ENCODE measurements at places on chromosomes 6 and 20. TPM values are rescaled to one million over a fixed set of nuclear protein-coding genes. Genes with fewer than 3 reads are reported as not detected.

Gene LHFPL5
- not detected for polyA plus RNA-seq

DNA sequence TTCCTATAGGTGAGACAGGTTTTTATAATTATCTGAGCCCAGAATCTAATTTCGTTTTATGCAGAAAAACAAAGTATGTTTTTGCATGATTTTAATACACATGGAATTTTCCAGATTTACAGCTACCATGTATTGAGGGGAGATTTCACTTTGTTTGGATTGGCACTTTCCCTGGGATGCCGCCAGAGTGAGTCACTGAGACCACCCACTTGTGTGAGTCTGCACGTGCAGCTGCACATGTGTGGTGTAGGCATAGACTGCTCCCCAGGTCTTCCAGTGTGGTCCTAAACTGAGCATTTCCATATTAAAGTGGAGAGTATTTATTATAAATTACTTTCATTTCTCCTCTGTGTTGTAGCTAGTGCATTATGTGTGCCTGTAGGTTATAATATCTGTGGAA, 186.8 kb downstream of the UBE3D start:
- no peaks in the 10 kb centered on the region for H3K36me3 ChIP-seq
- H3K4me3 ChIP-seq: no peak overlapping the region
- H3K4me1 ChIP-seq: no peaks in the 10 kb centered on the region
- DNase-seq: no peak

Gene FLRT3
- not detected for polyA plus RNA-seq

Gene CPNE5
- polyA plus RNA-seq: 0.52 TPM

Gene ZBTB12
- not detected for polyA plus RNA-seq

- DNase-seq: no peak
- H3K36me3 ChIP-seq: no peaks in the 10 kb centered on the region
- no peak overlapping the region for H3K4me3 ChIP-seq
- H3K27ac ChIP-seq: no peak overlapping the region
- H3K27me3 ChIP-seq: peaks cover 2% of the 10 kb centered on the region
Observed at GRCh38 chr20:61397146-61397545, 145.1 kb downstream of the CDH4 start.

DNA sequence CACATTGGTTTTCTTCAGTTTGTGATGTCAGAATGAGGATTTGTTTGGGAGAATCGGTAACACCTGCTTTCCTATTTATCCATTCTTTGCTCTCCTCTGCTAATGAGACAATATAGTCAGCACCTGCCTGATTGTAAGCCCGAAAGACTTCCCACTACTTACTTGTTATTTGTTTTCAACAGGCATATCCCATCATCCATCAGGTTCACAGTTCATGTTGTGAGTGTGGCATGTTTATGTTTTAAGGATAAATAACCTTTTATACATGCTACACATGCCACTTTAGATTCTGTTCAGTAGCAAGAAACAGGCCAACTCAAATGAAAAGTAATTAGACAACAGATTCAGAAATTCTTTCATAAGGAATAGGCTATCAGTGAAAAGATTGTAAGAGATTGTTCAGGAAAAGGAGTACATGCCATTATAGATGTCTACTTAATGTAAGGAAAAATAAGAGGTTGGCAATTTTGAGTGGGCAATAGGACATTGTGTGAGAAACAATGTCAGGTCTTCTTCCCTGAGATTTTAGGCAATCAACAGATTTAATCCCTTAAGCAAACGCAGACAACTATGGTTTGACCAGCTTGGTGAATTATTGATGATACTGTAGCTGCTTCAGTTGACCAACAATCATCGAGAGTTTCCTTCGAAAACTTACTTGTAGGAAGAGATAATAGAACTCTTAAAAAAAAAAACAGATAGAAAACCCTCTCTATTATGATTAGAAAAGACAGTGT, 7.9 kb upstream of the GPRC6A start:
- DNase-seq: no peak
- H3K36me3 ChIP-seq: no peaks in the 10 kb centered on the region
- H3K4me3 ChIP-seq: no peak overlapping the region

DNA sequence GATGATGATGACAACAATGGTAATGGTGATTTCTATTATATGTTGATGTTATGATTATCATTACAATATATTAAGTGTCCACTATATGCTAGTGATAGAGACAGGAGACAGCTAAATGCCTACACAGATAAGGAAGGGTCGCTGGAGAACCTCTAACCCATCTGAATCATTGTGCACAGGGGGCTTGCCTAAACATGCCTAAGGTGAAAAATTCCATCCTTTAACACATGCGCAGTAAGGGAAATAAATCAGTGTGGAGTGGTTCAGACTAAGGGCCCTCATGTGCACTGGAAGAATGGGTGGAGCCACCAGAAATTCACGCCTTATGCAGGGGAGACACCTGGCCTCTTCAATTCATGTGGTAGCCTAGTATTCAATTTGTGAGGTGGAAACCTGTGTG, 120.4 kb downstream of the TPBG start:
- peaks cover 5% of the 10 kb centered on the region for H3K36me3 ChIP-seq
- H3K4me1 ChIP-seq: no peaks in the 10 kb centered on the region
- no peak overlapping the region for H3K4me3 ChIP-seq
- no peak for DNase-seq
- H3K27ac ChIP-seq: no peak overlapping the region

DNA sequence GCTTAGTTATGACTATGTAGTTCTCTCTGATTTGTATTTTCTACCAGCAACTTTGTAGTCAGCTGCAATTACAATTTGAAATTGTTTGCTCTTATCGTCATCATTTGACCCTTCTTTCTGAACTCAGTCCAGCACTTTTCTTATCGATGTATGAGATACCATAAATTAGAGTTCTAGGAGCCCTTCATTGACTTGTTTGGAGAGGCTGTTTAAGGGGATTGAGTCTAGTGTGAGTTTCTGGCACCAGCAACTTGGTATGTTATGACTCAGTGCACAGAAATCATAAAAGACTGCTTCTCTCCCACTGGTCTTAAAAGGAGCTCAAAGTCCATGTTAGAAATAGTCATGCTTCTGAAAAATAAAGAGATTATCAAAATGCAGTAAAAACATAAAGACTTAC, 190.3 kb downstream of the TENT5A start:
- H3K27me3 ChIP-seq: no peaks in the 10 kb centered on the region
- no peak overlapping the region for H3K4me3 ChIP-seq
- DNase-seq: no peak
- no peaks in the 10 kb centered on the region for H3K4me1 ChIP-seq
- no peaks in the 10 kb centered on the region for H3K36me3 ChIP-seq
- H3K27ac ChIP-seq: no peak overlapping the region

Gene ADAM33
- polyA plus RNA-seq: not detected

Gene MAPK13
- 35.2 TPM for polyA plus RNA-seq

DNA sequence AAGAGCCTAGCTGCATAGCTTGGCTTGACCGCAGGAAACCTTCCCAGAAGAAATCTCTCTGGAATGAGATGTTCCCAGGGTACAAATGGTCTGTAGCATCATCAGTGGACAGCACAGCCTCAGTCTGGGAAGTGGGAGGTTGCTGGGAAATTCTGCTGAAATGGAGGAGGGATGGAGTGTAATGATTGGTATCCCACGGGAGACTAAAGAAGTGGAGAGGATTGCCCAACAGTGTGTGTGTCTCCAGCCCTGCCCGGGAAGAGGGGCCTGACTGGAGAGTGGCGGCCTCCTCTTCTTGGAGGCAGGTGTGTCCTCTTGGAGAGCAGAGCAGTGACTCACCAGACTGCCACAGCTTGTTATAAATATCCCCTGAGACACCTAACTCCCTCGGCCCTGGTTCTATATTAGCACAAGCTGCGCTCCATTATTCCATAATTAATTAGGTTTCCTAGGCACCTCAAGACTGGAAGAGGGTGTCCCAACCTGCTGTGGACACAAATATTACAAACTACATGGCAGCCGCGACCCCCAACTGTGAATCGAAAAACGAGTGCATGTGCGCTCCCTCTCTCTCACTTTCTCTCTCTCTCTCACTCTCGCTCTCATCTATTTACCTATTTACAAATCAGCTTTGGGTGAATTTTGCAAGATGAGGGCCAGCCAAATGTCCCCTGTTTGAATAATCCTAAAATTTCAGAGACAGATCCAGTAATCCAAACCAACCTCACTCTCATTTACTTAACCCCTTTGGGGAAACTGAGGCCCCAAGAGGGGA, 68.8 kb downstream of the FGD2 start:
- no peak for DNase-seq
- no peaks in the 10 kb centered on the region for H3K36me3 ChIP-seq
- H3K27me3 ChIP-seq: peaks cover 3% of the 10 kb centered on the region
- H3K4me3 ChIP-seq: no peak overlapping the region
- peaks cover 35% of the 10 kb centered on the region for H3K4me1 ChIP-seq

DNA sequence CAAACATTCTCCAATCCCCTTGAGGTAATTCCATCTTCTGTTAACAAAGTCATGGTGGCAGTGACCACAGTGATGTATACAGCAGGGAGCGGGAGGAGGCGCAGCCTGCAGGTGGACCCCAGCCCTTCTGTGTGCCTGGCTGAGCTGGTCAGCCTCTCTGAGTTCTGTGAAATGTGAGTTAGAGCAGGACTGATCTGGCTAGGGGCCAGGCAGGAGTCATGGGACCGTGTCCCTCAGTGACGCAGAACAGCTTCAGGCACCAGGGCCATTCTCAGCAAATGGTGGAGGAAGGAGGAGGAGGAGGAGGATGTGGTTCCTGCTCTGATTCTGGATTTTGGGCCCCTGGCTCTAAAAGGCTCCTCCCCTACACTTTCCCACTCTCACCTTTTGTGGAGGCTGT, 6.9 kb downstream of the PHACTR3 start:
- H3K27me3 ChIP-seq: peaks cover 7% of the 10 kb centered on the region
- no peak overlapping the region for H3K4me3 ChIP-seq
- no peak for DNase-seq

GRCh38 chr20:3785240-3786125, 1.1 kb downstream of the CENPB start:
- peak overlapping the region; percentile 75 for H3K27ac ChIP-seq
- peaks cover 50% of the 10 kb centered on the region for H3K4me1 ChIP-seq
- H3K4me3 ChIP-seq: no peak overlapping the region
- H3K27me3 ChIP-seq: peaks cover 2% of the 10 kb centered on the region
- H3K36me3 ChIP-seq: no peaks in the 10 kb centered on the region

Gene PDE7B
- not detected for polyA plus RNA-seq

DNA sequence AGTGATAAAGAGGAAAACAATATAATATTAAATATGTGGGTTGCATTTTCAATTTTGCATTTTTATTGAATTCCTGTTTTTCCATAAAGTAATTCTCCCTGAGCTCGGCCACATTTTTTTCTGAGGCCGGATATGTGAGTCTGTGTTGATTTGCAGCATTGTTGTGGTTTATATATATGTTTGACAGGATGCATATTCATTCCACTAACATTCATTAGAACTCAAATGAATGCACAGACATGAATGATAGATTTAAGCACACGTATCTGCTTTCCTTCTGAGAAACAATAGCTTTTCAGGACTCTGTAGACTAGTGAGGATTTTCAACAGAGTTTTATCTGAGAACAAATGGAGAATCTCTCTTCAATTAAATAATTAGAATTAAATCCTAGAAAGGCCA, 10.6 kb upstream of the EXOC2 start:
- no peaks in the 10 kb centered on the region for H3K36me3 ChIP-seq
- no peak overlapping the region for H3K4me3 ChIP-seq
- DNase-seq: no peak
- H3K27ac ChIP-seq: no peak overlapping the region
- peaks cover 8% of the 10 kb centered on the region for H3K27me3 ChIP-seq

- H3K36me3 ChIP-seq: no peaks in the 10 kb centered on the region
- no peak overlapping the region for H3K4me3 ChIP-seq
- peaks cover 7% of the 10 kb centered on the region for H3K4me1 ChIP-seq
- no peak for DNase-seq
- H3K27ac ChIP-seq: no peak overlapping the region
Observed at GRCh38 chr6:5462856-5463255, 201.5 kb downstream of the FARS2 start.

Gene ADGRG6
- polyA plus RNA-seq: 0.47 TPM

GRCh38 chr6:116404696-116405095, 33.9 kb downstream of the DSE start:
- H3K4me3 ChIP-seq: no peak overlapping the region
- no peaks in the 10 kb centered on the region for H3K4me1 ChIP-seq
- no peak for DNase-seq

GRCh38 chr20:22776369-22776768, 192.0 kb upstream of the FOXA2 start:
- no peak for DNase-seq
- H3K27me3 ChIP-seq: peaks cover 9% of the 10 kb centered on the region
- no peak overlapping the region for H3K27ac ChIP-seq
- no peak overlapping the region for H3K4me3 ChIP-seq
- no peaks in the 10 kb centered on the region for H3K36me3 ChIP-seq

GRCh38 chr6:52735071-52735470, 28.2 kb downstream of the GSTA2 start:
- no peak overlapping the region for H3K27ac ChIP-seq
- H3K27me3 ChIP-seq: peaks cover 7% of the 10 kb centered on the region
- DNase-seq: no peak
- no peak overlapping the region for H3K4me3 ChIP-seq
- H3K36me3 ChIP-seq: no peaks in the 10 kb centered on the region
- H3K4me1 ChIP-seq: no peaks in the 10 kb centered on the region

DNA sequence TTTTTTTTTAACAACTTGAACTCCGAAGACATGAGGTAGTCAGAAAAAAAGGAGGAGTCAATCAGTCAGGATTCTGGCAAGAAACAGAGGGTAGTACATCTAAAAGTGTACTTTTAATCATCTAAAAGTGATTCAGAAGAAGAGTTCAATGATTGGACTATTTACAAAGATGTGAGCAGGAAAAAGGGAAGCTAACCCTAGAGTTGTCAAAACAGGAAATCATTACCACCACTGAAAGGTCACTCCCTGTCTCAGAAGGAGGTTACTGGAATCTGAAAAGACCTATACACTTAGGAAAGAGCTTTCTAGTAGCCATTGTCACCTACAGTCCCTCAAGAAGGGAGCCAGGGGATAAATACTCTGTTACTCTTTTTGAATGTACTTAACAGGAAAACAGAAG, 16.7 kb upstream of the LMBRD1 start:
- H3K27ac ChIP-seq: no peak overlapping the region
- H3K36me3 ChIP-seq: peaks cover 4% of the 10 kb centered on the region
- peak overlapping the region; percentile 28 for H3K4me3 ChIP-seq
- DNase-seq: no peak

DNA sequence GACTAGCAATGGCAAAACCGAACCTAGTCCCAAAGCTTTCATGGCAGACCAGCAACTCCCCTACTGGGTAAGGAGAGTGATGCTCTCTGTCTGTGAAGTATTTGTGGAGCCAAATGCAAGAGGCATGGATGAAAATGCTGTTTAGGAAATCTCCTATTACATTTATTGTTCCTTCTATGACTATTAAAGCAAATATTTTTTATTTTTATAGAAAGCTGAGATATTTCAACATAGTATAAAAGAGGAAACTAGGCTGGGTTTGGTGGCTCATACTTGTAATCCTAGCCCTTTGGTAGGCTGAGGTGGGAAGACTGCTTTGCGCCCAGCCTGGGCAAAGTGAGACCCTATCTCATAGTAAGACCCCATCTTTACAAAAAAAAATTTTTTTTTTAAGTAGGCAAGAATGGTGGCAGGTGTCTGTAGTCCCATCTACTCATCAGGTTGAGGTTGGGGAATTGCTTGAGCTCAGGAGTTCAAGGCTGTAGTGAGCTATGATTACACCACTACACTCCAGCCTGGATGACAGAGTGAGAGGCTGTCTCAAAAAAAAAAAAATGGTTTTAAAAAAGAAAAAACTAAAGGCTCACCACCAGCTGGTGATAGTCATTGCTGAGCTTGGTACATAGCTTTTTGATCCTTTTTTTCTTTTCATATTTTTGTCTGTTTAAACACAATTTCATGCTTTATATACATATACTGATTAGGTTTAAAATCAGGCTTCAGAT, 11.3 kb downstream of the KDM1B start:
- H3K4me1 ChIP-seq: no peaks in the 10 kb centered on the region
- peaks cover 28% of the 10 kb centered on the region for H3K36me3 ChIP-seq
- DNase-seq: no peak
- H3K27ac ChIP-seq: no peak overlapping the region
- H3K4me3 ChIP-seq: no peak overlapping the region
- no peaks in the 10 kb centered on the region for H3K27me3 ChIP-seq

All from immature natural killer cell (primary cell).